CD4-positive, CD25-positive, alpha-beta regulatory T cell (primary cell): ENCODE measurements at places on chromosomes 16 and 17.

GRCh38 chr17:19725486-19725885 lies 9.1 kb upstream of the SLC47A2 start:
- no peak for DNase-seq

GRCh38 chr17:8223356-8224126 lies 13.2 kb upstream of the AURKB start:
- peak; percentile 75 for DNase-seq

DNA sequence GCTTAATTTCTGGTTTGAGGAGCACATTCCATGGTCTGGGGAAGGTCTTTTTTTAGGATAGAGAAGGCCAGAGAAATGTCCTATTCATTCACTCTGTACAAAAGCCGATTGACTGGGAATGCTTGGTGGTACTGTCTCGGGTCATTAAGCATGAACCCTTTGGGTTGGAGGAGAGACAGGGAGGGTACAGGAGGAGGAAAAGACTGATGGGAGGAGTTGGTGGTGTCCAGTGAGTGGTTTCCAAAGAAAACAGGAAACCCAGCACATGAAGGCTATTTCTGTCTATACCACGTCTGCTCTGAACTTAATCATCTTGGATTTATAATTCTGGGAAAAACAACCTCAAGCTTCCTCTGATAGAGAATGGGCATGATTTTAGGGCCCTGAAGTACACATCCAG lies 111.9 kb downstream of the XYLT1 start:
- DNase-seq: no peak

- no peak for DNase-seq
Observed at GRCh38 chr17:79919862-79920720, 80.9 kb upstream of the CBX4 start.

GRCh38 chr17:80330276-80330675 lies 69.6 kb downstream of the RNF213 start:
- DNase-seq: no peak

- no peak for DNase-seq
Observed at GRCh38 chr16:53053967-53054669, 673 bp upstream of the CHD9 start.

DNA sequence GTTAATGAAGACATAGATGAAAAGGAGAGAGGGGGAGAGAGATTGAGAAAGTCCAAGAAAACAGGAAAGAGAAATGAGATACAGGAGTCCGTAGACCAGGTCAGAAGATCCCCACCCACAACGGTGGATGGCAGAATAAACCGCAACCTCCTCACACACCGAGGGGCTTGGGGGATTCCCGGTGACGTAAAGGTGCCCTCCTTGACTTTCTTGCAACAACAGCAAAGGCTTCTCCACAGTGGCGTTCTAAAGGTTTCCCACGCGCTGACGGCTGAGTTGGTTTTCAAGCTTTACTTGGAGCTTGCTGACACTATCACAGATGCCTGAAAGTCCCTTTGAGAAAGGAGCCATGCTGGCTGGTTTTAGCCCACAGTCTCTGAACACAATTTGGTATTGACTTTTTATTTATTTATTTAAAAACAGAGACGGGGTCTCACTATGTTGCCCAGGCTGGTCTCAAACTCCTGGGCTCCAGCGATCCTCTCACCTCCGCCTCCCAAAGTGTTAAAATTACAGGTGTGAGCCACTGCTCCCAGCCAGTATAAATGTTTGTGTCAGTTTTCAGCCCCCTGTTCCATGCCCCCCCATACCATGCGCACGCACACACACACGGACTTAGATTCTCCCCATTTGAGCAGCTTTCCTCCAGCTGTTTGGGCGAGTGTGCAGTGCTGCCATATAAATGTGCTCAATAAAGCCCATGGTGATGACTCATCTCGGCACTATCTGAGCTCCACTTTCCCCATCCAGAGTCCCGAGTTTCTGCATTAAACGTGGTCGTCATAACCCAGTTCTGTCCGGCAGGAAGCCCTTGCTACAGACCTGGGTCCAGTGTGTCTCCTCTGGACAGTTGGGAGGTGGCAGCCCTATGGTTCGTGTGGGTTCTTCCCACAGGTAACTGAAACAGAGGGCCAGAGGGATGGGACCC lies 33.0 kb upstream of the SEC14L1 start:
- DNase-seq: peak; percentile 59

DNA sequence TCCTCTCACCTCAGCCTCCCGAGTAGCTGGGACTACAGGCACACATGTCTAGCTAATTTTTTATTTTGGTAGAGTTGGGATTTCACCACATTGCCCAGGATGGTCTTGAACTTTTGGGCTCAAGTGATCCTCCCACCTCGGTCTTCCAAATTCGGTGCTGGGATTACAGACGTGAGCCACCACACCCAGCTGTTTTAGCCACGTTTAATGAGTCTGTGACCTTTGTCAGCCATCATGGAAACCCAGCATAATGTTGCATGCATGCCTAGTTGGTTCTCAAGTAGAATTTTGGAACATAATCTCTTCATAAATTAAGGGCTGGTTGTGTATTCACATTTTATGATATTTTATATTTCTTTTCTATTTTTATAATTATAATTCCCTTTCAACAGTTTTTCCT lies 42.0 kb downstream of the GOSR1 start:
- no peak for DNase-seq

DNA sequence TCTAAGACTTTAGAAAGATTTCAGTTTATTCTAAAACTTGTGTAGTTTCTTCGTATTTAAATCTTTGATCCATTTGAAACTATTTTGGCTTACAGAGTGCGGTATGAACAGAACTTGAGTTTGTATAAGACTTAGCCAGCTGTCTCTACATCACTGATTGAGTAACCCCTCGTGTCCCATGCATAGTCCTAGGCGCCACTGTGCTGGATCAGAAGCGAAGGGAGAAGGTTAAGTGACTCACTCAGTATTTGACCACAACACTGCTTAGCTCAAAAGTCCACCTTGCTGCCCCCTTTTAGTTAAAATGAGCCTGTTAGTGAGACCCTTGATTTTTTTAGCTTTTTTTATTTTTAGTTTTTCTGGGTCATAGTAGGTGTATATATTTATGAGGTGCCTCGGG lies 28.4 kb downstream of the CD300LB start:
- no peak for DNase-seq

DNA sequence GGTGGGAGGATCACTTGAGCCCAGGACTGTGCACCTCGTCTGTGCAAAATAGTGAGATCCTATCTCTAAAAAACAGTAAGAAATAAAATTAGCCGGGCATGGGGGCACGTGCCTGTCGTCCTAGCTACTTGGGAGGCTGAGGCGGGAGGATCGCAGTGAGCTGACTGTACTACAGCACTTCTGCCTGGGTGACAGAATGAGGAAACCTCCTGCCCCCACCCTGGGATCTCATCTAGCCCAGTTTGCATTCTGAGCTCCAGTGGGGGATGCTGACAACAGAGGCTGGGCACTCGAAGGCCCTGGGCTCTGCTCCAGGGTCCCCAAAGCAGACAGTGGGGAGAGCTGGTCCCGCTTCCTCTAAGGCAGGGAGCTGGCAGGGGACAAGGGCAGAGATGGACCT lies 7.1 kb downstream of the NAGPA start:
- no peak for DNase-seq

DNA sequence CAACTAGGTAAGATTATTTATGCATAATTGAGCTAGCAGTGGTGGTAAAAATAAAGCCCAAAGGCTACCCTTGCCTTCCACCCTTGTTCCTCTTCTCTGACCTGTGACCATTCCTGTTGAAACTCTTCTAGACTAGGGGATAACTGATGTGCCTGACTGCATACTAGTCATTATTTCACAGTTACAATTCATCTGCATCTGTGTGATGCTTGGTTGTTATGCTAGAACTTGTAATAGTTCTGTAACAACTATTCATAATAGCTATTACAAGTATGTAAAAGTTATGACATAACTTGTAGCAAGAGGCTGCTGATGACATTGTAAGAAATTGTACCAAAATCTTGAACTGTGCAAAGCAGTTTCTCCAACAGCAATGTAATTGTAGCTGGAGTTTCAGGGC lies 2.4 kb upstream of the VAC14 start:
- DNase-seq: no peak

- DNase-seq: peak; percentile 54
Observed at GRCh38 chr16:22232277-22233036, 26.4 kb downstream of the EEF2K start.

DNA sequence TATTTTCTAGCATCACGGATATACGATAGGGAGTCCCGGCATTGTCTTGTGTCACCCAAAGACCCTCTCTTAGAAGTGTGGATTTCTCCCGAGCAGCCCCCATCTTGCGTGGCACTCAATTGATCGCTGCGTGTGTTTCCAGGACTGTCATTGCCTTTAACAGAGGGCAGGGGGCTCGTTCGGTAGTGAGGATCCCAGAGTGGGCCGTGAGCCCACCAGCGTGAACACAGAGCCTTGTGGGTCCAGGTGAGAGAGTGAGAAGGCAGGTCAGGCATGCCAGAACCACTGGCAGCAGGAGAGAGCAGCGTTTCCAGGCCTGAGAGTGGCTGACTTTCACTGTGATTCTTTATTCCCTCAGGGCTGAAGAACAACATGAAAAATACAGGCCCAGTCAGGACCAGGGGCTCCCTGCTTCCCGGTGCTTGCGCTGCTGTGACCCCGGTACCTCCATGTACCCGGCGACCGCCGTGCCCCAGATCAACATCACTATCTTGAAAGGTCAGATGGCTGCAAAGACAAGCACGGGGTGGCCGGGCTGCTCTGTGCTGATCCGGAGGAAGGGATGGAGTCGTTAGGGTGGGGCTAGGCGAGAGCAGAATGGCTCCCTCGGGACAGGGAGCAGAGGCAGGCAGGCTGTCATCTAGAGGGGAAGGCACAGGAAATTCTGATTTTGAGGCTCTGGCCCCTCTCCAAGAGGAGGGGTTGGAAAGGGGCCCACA lies 22.4 kb downstream of the C1QTNF1 start:
- no peak for DNase-seq

DNA sequence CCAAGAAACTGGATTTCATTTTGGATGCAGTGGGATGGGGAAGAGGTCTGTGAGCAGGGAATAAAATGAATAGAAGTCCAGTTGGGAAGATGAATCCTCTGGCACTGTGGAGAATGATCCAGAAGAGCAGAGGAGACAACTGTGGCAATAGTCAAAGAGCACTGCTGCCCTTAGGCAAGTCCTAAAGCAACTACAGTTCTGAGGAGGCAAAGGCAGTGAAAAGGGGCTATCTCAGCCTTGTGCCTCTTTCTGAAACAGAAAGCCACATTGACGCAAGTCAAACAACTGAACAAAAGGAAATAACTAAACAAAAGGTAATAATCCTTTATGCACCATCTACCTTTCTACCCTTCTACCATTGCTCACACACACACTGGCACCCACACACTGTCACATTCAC lies 238.0 kb upstream of the AXIN2 start:
- DNase-seq: no peak

DNA sequence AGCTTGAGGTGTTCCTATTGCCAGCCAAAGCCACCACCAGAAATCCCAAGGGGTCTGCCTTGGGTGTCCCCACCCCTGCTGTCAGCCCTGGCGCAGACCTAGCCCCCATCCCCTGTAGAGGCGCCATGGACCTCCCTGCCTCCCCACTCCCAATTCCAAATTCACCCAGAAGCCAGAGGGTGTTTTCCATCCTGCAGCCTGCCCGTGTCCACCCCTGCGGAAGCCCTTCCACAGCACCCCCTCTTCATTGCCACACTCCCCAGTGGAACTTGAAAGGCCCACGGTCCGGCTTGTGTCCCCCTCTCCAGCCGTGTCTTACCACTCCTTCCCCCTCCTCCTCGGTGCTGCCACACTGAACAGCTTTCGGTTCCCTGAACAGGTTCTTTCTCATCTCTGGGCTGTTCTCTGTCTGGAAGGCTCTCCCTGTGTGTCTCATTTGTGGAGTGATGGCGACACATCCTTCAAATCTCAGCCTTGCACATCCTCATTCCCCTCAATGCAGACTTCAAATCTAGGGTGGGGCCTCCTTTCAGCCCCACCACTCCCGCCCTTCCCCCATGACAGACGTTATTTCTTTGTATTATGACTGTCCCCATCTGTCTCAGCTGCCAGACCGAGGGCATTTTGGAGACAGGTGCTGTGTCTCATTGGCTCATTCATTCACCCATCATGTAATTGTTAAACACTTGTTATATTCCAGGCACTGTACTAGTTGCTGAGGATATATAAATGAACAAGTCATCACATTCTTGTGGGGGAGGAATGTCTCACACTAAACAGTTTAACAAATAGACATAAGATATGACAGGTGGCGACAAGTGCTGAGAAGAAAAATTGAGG lies 36.3 kb downstream of the ADGRG5 start:
- peak; percentile 32 for DNase-seq

DNA sequence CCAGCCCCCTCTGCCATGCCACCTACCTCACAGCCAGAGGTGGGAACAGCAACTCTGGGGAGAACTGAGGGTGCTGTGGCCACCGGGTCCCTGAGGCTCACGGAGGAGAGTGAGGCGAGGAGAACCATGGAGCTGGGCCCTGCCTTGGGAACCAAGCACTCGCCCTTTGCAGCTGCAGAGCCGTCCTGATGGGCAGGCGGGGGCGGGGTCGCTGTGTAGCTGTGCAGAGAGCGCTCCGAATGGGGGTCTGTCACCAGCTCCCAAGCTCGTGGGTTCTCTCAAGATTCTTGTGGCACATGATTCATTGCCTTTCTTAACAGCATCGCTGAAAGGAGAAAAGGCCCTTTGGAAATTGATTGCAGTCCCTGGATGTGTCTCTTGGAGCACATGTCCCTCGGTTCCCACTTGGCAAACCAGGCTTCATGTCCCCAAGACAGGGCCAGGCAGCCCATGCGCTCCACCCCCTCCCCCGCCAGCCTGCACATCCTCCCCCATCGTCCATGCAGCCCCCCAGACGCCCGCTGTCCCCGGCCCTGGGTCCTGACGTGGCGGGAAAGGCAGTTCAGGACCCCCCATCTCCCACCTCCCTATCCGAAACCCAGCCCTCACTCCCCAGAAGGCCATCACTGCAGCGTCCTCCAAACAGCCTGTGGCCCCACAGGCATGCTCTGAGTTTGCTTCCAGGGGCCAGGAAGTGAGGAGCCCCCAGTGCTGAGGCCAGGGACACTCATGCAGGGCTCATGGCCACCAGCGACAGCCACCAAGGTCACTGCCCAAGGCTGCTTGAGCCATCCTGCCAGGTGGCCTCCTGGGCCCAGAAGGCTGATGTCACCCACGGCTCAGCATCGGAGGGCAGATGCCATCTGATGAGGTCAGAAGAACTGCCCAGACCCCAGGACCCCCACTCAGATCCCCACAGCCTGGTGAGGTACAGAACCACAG lies 20.6 kb upstream of the CHMP6 start:
- DNase-seq: no peak

DNA sequence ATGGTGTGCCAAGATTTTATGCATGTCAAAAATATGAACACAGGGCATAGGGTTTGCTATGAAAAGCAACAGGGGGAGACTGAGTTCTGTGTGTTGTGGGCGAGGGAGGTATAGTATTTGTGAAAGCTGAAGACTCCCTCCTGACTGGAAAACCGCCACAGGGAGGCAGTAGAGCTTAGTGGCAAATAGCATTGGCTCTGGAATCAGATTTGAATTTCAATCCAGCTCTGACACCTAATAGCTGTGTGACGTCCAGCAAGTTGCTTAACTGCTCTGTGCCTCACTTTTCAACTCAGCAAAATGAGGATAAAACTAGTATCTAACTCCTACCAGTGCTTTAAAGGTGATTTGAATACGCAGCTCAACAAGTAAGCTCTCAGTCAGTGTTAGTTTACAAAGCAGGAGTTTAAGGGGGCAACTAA lies 22.0 kb downstream of the KPNA2 start:
- DNase-seq: peak; percentile 46
